Fibroblast of skin of back (primary cell): ENCODE measurements at places on chromosomes 4 and X.

DNA sequence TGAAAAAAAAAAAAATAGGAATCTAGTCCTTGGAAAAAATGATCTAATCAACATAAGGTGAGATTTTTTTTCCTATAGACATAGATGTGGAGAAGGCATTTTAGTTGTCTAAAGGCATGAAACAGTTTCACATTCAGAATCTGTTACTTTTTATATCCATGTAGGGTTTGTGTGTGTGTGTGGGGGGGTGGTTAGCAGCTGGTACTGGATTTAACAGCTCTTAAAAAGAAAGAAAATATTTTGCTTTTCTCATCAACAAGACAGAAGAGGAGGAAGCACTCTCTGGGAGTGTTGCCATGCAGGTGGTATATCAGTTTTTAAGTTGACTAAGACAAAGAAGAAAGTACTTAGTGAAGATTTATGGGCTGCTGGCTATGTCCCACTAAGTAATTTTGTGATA is 122.3 kb downstream of the VCX3B start:
- DNase-seq, result no peak

GRCh38 chr4:10565166-10565780 is 108.0 kb upstream of the ZNF518B start:
- DNase-seq, result no peak

GRCh38 chr4:183405303-183405702 is 39.1 kb upstream of the CDKN2AIP start:
- no peak for DNase-seq

DNA sequence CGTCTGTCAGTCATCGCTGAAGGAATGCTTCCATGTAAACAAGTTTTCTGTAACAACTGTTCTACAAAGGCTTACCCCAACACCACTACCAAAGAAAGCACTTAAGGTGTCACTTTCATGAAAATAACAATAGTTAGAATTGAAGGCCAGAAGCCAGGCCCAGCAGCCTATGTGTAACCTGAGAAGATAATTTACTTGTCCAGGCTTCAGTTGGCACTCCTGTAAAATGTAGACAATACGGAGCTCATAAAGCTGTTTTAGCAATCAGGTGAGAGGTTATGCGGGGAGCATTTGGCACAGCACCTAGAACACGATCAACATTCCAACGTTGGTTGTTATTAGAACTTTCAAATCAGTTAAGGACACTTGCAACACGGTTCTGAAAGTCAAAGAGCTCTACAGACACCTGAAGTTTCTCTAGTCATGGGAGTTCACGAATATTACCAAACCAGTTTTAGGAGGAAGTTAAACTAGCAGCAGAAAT is 15.7 kb downstream of the ADGRA3 start:
- DNase-seq, result no peak
